ENCODE measurements at places on chromosomes 4 and X. TPM values are rescaled to one million over a fixed set of nuclear protein-coding genes. Genes with fewer than 3 reads are reported as not detected.

PHOX2B gene
- total RNA-seq: not detected

AR gene
- total RNA-seq: under 0.01 TPM

STATH gene
- not detected for total RNA-seq

LNX1 gene
- total RNA-seq: 3.9 TPM

PABPC1L2A gene
- total RNA-seq: not detected

ZDHHC15 gene
- total RNA-seq: not detected

SLC16A2 gene
- 0.91 TPM for total RNA-seq

ASB12 gene
- total RNA-seq: not detected

ATP1B4 gene
- total RNA-seq: not detected

ARMCX4 gene
- total RNA-seq: 5.8 TPM

ZFP92 gene
- 1.6 TPM for total RNA-seq

RAB39B gene
- 0.15 TPM for total RNA-seq

SOX3 gene
- not detected for total RNA-seq

RNF113A gene
- total RNA-seq: 15.0 TPM

MAGEB16 gene
- total RNA-seq: not detected

ZFX gene
- total RNA-seq: 81.3 TPM

MAGEB1 gene
- not detected for total RNA-seq

STS gene
- 1.7 TPM for total RNA-seq

UXT gene
- total RNA-seq: 135 TPM

VCX2 gene
- total RNA-seq: not detected

TMSB15B gene
- total RNA-seq: 10.7 TPM

All from epithelial cell of umbilical artery (primary cell).